ENCODE measurements at places on chromosomes 7 and 10. TPM values are rescaled to one million over a fixed set of nuclear protein-coding genes. Genes with fewer than 3 reads are reported as not detected.

The GNGT1 gene
- total RNA-seq = not detected

The ABCC2 gene
- total RNA-seq = 0.07 TPM

The ING3 gene
- 10.7 TPM for total RNA-seq

The CREB5 gene
- total RNA-seq = 4.6 TPM

DNA sequence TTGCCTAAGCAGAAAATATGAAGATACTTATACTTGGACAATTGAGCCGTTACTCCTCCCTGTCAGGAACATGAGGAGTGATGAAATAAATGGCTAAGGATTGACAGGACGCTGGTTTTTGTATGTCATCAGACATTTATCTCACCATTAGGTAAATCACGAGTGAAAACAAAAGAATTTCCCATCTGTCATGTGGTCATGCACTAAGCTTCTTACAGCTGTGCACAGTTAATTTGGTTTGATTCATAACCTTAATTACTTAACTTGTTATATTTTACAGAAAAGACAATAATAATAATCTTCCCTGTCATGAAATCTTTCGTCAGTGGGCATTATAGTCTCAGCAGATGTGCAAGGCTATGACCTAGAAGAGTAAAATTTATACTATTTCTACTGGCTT is 266.5 kb downstream of the HGF start:
- no peak for DNase-seq

DNA sequence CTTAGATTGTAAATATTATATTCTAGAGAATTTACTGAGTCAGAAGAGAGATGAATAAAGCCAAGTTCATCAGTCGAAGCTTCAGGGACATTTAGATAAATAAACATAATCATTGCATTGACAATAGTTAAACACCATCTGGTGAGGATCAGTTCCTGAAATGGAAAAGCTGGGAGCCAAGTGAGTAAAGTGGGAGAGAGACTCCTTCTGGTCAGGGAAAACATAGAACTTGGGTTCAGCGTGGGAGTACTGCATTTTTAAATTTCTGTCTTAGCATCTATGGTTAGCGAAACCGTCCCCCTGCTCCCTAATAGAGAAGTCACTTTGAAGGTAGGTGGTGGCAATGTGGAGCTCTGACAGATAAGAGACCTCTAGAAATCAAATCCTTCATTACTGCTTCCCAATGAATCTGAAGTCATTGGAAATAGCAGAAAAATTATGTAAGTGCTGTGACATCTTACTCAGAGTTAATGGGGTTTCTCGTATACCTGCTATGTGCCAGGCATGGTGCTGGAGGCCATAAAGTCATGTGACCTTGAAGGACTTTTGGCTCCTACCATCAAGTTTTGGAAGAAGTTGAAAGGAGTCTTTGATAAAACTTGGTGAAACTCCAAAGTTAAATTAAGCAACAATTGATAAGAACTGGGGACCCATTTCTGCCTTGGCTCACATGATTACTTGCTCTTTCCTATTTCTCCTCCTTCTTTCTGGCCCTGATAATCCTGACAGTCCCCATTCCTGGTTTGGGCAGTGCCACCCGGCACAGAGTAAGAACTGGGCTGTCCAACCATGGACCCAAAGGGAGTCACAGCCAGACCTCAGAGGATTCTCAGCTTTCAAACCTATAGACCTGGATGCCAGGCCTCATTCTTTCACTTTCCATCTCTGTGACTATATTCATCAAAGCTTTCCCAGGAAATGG is 211.2 kb downstream of the C7orf25 start:
- DNase-seq = peak; percentile 42

Measured in cardiac muscle cell (in vitro differentiated cells and primary cell).